ENCODE measurements at places on chromosomes 4 and X.

- DNase-seq: no peak
These were observed 128.2 kb upstream of the WDFY3 start for GRCh38 chr4:85094735-85095134.

GRCh38 chrX:24619647-24620046 lies 27.5 kb downstream of the PCYT1B start:
- DNase-seq: peak; percentile 57

DNA sequence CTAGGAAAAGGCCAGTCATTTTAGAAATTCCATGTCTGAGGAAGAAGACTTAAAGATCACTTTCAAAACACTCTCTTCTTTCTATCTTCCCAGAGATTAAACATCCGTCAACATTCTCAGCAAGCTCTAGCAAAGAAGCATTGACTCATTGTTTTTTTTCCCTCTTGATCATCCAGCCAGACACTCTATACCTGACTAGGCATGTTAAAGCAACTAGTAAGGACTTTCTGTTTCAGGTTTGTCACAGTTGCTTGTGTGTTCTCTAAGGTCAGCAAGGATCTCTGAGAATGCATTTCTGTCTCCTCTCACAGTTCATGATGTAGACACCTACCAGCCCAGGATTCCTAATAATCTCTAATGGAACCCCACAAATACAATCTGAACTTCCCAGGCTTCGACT lies 112.2 kb downstream of the IL13RA2 start:
- no peak for DNase-seq

GRCh38 chrX:145687146-145687545 lies 130.5 kb upstream of the SLITRK2 start:
- DNase-seq: no peak

GRCh38 chrX:69616457-69617203 lies 717 bp downstream of the EDA start:
- peak; percentile 43 for DNase-seq

DNA sequence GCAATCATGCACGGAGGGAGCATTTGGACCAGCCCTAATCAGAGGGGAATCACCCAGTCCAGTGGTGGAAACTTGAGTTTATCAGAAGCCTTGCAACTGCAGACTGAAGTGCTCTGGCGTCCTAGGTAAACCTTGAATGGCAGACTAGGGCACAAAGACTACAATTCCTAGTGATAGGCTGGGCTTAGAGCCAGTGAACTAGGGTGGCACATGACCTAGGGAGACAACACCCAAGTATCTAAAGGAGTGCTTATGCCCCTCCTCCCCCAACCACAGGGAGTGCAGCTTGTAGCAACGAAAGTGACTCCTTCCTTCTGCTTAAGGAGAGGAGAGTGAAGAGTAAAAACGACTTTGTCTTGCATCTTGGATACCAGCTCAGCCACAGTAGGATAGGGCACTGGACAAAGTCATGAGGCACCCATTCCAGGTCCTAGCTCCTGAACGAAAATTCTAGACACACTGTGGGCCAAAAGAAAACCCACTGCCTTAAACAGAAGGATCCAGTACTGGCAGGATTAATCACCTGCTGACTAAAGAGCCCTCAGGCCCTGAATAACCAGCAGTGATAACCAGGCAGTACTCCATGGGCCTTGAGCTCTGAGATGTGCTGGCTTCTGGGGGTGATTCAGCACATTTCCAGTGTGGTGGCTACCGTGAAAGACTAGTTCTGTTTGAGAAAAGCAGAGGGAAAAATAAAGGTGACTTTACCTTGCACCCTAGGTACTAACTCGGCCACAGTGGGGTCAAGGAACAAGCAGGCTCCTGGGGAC lies 58.7 kb upstream of the STARD8 start:
- DNase-seq: no peak

DNA sequence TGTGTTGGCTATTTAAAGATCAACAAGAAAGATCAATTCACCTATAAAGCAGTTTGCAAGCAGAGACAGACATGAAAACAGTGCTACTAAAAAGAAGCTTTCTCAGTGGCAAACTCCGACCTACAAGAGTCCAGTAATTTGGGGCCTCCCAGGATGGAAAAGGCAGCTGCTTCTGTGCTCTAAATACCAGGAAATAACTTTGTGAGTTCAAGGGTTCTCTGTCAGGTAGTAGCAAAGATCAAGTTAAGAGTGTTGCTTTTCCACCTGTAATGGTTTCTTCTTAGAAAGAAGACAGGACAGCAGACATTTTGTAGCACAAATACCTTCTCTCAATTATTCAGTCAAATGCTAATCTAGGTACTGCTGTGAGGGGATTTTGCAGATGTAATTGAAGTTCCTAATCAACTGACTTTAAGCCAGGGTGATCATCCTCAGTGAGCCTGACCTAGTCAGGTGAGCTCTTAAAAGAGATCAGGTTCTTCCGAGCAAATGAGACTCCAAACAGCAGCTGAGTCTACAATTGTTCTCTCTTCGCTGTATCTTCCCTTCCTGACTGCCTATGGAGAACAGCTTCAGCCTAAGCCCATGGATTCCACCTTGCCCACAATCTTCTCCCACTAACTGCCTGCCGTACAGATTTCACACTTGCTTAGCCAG lies 13.5 kb downstream of the ANKRD17 start:
- no peak for DNase-seq

DNA sequence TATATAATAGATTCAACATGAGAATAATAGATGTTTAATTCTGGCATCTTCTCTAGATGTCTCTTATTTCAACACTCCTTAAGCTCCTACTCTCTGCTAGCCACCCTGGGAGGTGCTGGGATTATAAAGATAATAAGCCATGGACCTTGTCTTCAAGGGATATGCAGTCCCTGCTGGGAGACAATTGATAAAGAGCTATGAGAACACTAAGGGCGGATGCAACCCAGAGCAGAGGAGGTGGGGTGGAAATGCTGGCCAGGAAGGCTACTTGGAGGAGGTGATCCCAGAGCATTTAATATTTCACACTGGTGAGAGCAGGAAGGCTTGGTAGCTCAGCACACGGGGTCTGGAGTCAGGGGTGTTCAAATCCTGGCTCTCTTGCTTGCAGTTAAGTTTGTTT lies 18.3 kb upstream of the PGRMC2 start:
- no peak for DNase-seq

DNA sequence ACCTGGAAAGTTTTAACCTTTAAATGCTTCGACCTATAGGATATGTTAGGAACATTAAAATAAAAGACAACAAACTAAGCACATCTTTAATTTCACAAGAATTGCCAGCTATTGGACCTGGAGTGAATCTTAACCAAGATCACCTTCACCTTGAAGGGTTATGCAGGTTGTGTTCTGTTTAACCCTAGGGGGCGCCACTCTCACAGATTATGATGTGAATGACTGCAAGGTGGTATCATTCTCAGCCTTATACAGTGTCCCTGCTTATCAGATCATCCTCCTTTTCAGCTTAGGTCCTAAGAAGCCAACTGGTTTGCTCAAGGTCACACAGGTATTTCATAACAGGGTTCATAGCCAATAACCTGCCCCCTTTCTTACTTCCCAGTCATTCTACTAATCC lies 23.5 kb downstream of the INTS6L start:
- no peak for DNase-seq

GRCh38 chrX:119605464-119606279 lies 552 bp downstream of the NKRF start:
- DNase-seq: peak; percentile 54

GRCh38 chr4:82076809-82077208 lies 297.0 kb downstream of the HNRNPD start:
- DNase-seq: no peak

DNA sequence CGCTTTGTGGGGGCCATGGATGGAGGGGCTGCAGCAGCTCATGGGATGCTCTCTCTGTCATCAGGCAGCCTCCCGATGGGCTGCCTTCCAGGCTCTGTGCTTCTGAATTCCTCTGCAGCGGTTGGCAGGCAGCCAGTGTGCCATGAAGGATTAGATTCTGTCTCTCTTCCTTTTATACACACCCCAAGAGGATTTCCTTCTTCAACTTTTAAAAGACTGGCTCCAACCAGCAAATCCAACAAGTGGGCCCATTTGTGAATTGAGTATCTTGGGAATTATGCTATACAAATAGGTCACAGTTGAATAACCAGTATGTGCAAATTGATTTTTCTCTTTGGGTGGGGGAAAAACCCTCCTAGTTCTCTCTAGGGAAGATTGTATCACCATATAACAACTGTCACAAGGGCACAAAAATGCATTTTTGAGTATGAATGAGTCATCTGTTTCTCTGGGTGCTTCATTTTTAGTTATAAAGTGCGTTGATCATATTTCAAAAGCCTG lies 96.8 kb upstream of the FAT1 start:
- DNase-seq: peak; percentile 70

DNA sequence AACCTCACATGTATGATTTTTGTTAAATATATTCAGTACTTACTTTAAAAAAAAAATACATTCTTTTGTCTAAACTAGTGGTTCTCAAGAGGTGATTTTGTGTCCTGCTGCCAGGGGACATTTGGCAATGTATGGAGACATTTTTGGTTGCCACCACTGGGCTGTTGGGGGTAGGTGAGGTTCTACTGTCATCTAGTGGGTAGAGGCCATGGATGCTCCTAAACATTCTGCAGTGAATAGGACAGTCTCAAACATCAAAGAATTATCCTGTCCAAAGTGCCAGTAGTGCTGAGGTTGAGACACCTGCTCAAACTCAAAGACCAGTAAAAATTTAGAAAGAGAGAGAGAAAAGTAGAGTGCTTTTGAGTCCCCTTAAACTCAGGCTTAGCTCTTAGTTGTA lies 32.9 kb upstream of the PGM2 start:
- no peak for DNase-seq

GRCh38 chr4:77146186-77147078 lies 10.6 kb upstream of the CCNG2 start:
- no peak for DNase-seq

- no peak for DNase-seq
These were observed 201.3 kb downstream of the PTTG2 start for GRCh38 chr4:38161208-38162113.

DNA sequence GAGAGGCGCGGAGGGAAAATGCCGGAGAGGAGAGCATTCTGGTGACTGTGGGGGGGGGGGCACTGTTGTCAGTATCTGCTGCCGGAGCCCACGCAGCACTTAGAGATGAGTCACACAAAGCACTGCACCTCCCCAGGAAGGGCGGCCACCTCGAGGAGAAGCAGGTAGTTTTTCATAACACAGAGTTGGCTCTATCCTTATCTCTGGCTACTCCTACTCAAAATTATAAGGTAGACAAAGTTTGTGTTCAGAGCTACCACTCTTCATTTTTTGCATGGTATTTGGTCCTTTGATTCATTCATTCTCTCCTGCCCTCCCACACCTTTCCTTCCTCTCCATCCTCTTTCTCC lies 76.2 kb upstream of the SCOC start:
- DNase-seq: peak; percentile 40

- no peak for DNase-seq
These were observed 409.2 kb upstream of the FGF13 start for GRCh38 chrX:139120760-139121159.

GRCh38 chr4:41175794-41176193 lies 38.5 kb downstream of the APBB2 start:
- no peak for DNase-seq

DNA sequence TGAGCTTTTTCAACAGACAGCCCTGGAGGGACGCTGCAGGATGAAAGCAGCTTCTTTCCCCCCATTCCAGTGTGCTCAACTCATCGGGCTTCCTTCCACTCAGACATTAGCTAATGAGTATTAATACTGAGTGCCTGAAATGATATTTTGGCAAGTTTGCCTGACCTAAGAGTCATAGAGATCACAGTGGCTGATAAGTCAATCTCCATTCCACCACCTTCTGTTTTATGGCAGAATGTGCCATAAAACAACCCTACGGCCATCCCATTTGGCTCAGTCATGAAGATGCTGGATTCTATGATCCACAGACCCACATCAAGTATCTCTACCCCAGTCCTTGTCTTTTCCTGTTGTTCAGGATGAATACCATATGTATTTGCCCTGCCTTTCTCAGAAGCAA lies 48.3 kb upstream of the MAB21L2 start:
- DNase-seq: no peak

GRCh38 chrX:1023676-1024075 lies 188.8 kb downstream of the CRLF2 start:
- DNase-seq: peak; percentile 11

GRCh38 chr4:36183665-36184393 lies 60.5 kb downstream of the ARAP2 start:
- no peak for DNase-seq

DNA sequence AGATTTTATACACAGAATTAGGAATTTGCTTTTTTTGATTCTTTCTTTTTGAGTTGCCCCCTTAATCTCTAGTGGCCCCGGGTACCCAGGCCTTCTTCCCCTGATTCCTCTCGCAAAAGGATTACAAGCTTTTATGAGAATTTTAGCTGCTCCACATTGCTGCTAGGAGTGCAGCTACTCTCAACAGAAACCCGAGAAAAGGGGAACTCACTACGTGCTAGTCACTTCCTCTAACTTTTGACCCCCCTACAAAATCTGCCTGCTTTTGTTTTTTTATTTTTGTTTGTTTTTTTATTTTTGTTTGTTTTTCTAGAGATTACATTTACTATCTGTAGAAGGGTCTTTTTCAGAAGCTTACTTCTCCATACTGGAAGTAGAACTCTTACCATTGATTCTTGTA lies 64.1 kb downstream of the ZNF81 start:
- DNase-seq: no peak

DNA sequence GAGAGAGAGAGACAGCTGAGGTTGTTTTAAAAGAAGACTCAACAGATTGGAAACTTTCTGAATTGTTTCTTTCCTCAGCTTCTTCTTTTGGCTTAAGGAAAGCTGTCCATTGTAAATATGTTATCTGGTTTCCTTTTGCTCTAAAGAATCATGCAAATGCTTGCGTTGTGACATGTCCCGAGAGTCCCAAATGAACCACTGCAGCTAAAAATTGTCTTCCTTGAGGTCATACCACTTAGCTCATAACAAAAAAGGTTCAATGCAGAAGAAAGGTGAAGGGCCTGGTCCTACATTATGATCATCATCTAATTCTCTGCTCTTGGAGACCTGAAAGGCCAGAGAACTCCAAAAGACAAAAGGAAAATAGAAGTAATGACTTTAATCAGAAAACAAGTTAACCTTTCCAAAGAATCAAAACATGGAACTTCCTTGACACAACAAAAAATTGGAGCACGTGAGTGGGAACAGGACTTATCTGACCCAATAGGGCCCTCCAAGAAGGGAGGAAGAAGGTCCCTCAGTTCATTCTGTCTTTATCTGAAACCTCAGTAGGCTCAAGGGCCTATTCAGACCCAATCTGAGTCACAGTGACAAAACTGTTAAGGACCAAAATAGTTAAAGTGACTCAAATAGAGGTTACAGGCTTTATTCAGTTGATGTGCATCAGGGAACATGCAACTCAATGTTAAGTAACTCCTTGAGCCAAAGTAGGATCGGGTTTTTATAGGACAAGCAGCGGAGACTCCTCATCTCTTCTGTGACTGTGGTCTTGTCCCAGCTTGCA lies 14.7 kb upstream of the VSIG1 start:
- DNase-seq: no peak

- DNase-seq: no peak
These were observed 11.7 kb downstream of the CTAG1B start for GRCh38 chrX:154607370-154607769.

GRCh38 chr4:138204507-138204906 lies 37.6 kb downstream of the SLC7A11 start:
- DNase-seq: no peak
